ENCODE measurements at places on chromosomes 5 and 9.
A peak's percentile ranks its signal among the peaks of the same experiment; 100 is the strongest.

DNA sequence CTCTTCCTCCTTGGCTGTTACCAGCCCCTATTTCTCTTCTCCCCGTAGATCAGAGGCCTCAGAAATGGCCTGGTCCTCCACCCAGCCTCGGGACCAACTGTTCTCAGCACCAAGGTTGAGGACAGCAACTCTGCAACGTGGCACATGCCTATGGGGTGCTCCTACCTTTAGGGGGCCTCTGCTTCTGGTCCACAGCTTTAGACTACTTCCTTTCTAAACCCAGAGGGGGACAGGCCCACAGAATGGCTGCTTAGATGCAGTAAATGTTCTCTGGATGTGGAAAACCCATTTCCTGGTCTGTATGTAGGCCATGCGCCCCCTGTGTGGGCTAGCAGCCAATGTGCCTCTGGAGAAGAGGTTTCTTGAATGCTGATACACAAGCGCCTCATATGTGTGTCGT, 68.4 kb downstream of the NRG2 start:
- peaks cover 34% of the 10 kb centered on the region for H3K27me3 ChIP-seq
- peak; percentile 31 for DNase-seq
- no peak overlapping the region for H3K27ac ChIP-seq
- no peaks in the 10 kb centered on the region for H3K4me1 ChIP-seq

GRCh38 chr5:60410427-60410826, 289.5 kb downstream of the DEPDC1B start:
- no peaks in the 10 kb centered on the region for H3K27me3 ChIP-seq
- DNase-seq, result no peak
- no peaks in the 10 kb centered on the region for H3K36me3 ChIP-seq
- H3K4me3 ChIP-seq, result no peak overlapping the region

- no peaks in the 10 kb centered on the region for H3K4me1 ChIP-seq
- no peak overlapping the region for H3K27ac ChIP-seq
- peak; percentile 81 for DNase-seq
- H3K4me3 ChIP-seq, result no peak overlapping the region
- H3K27me3 ChIP-seq, result no peaks in the 10 kb centered on the region
- H3K36me3 ChIP-seq, result no peaks in the 10 kb centered on the region
Observed at GRCh38 chr5:146565764-146566367, 49.9 kb upstream of the GPR151 start.

DNA sequence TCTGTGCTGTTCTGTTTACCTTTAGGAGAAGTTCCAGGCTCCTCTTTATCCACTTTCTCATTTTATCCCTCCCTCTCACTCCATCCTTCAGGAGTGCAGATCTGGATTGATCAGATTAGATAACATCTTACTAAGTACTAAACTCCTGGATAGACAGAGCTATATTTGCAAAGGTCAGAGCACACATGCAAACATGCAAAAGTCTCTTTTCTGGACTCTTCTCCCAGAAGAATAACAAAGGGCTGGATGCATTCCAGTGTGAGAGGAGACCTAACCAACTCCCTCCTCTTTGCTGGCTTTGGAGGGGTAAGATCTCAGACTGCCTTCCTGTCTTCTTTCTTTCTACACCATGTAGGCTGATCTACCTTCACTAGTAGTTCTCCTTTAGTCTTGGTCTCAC, 21.4 kb downstream of the GARNL3 start:
- H3K27me3 ChIP-seq, result no peaks in the 10 kb centered on the region
- no peaks in the 10 kb centered on the region for H3K36me3 ChIP-seq
- no peak for DNase-seq
- no peak overlapping the region for H3K27ac ChIP-seq
- no peaks in the 10 kb centered on the region for H3K4me1 ChIP-seq
- no peak overlapping the region for H3K4me3 ChIP-seq

DNA sequence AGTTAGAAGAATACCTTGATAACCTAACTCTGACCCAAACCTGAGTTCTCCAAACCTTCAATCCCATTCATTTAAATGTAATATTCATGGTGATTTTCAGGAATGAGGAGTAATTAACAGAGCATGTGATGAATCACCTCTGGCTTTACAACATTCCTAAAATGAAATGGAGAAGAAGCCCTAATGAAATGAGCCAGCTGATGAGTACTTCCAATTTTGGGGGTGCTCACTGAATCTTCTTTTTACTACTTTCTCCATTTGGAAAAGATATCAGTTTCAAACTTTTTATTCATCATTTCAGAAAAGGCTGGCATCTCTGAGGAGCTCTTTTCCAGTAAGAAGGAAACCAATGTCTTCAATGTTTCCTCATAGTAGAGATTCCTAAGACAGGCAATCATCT, 2.9 kb upstream of the SPINK5 start:
- no peaks in the 10 kb centered on the region for H3K36me3 ChIP-seq
- H3K4me3 ChIP-seq, result no peak overlapping the region
- no peaks in the 10 kb centered on the region for H3K27me3 ChIP-seq
- no peaks in the 10 kb centered on the region for H3K4me1 ChIP-seq
- no peak overlapping the region for H3K27ac ChIP-seq

GRCh38 chr5:501105-501830, 23.0 kb downstream of the SLC9A3 start:
- no peak overlapping the region for H3K4me3 ChIP-seq
- peaks cover 58% of the 10 kb centered on the region for H3K27me3 ChIP-seq
- no peak for DNase-seq
- no peaks in the 10 kb centered on the region for H3K4me1 ChIP-seq
- H3K27ac ChIP-seq, result no peak overlapping the region

DNA sequence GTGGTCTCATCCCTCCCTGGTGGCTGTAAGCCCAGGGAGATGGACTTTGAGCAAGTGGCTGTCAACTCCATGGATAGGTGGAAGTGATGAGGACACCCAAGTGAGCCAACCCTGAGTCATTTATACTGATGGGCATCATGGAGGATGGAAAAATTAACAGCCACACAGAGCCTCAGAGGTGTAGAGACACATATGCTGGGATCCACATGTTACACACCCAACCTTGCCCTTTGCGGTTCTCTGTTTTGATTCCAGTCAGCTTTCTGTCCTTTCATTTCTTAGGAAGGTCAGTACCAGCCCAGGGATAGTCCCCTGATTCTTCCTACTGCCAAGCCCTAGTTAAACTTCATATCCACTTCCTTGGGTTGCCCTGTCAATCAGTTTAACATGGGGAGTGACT, 51.9 kb downstream of the PSAT1 start:
- no peak for DNase-seq
- H3K36me3 ChIP-seq, result no peaks in the 10 kb centered on the region
- no peak overlapping the region for H3K27ac ChIP-seq
- no peaks in the 10 kb centered on the region for H3K4me1 ChIP-seq
- no peaks in the 10 kb centered on the region for H3K27me3 ChIP-seq
- H3K4me3 ChIP-seq, result no peak overlapping the region

DNA sequence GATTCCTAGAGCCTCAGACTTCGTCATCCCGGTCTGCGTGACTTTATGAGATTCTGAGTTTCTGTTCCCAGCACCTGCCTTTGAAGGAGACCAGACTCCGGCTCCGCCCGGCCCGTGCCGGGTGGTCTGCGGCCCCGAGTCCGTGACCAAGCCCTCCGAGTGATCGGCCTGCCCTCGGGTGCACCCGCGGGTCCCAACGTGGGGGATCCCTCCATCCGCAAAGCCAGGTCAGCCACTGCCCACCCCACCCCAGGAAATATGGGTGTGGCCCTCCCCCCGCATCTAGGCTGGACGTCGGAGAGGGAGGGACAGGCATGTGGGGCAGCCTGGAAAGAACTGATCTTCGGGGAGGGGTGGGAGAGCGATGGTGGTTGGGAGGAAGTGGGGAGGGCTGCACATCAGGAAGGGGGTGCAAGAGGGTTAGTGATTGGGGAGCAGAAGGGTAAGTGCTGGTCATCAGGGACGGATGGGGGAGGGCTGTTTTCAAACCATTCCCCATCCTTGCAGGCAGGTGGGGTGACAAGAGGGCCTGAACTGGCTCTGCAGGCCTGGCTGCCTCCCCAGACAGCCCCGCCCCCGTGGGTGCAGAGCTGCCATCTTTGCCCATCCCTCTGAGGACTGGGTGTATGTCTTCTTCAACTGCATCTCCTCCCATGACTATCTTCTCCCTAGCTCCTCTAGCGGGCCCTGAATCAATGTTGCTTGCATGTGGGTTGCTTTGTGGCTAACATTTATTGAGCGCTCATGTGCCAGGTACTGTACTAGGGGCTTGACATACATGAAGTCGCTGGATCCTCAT, 747 bp downstream of the LRSAM1 start:
- no peak overlapping the region for H3K27ac ChIP-seq
- peaks cover 11% of the 10 kb centered on the region for H3K36me3 ChIP-seq
- no peaks in the 10 kb centered on the region for H3K27me3 ChIP-seq

- no peak for DNase-seq
- no peaks in the 10 kb centered on the region for H3K36me3 ChIP-seq
- H3K4me1 ChIP-seq, result no peaks in the 10 kb centered on the region
- no peak overlapping the region for H3K4me3 ChIP-seq
- no peaks in the 10 kb centered on the region for H3K27me3 ChIP-seq
Observed at GRCh38 chr5:136423944-136424606, 58.7 kb upstream of the TRPC7 start.

- H3K36me3 ChIP-seq, result no peaks in the 10 kb centered on the region
- no peak overlapping the region for H3K4me3 ChIP-seq
- no peak overlapping the region for H3K27ac ChIP-seq
- no peak for DNase-seq
- no peaks in the 10 kb centered on the region for H3K4me1 ChIP-seq
- no peaks in the 10 kb centered on the region for H3K27me3 ChIP-seq
Observed at GRCh38 chr9:72332351-72332750, 32.7 kb downstream of the ZFAND5 start.

DNA sequence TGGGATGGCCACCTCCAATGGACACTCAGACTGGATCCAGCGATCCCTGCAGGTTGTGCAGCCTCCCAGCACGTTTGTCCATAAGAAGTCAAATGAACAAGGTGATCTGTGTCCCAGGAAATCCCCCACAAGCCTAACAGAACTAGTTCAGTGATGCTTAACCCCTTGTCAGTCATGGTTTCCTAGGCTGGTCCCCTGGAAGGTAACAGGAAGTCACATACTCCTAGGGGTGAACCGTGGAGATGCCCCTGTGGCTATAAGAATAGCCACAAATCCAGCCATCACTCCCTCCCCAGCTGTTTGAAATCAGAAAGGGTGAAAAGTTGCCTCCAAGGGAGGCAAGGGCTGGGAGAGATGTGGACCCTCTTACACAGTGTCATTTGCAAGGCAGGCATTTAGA, 22.5 kb downstream of the PAX5 start:
- H3K4me1 ChIP-seq, result peaks cover 9% of the 10 kb centered on the region
- no peak overlapping the region for H3K27ac ChIP-seq
- H3K27me3 ChIP-seq, result peaks cover 65% of the 10 kb centered on the region
- no peak for DNase-seq
- H3K36me3 ChIP-seq, result no peaks in the 10 kb centered on the region

DNA sequence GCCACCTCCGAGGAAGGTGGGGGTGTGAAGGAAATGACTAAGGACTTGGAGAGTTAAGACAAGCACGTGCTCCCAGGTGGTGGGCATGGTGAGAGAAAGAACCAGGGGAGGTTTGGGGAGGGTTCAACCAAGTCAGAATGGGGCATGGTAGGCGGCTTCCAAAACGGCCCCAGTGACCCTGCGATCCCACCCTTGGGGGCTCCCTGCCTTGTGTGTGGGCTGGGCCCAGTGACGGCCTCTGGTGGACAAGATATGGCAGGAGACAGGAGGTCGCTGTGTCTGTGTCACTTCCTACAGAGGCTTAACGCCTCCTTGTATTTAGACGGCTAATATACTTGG, 51.3 kb upstream of the IRX4 start:
- H3K4me3 ChIP-seq, result no peak overlapping the region
- DNase-seq, result no peak
- H3K27ac ChIP-seq, result no peak overlapping the region
- no peaks in the 10 kb centered on the region for H3K36me3 ChIP-seq
- H3K27me3 ChIP-seq, result peaks cover 43% of the 10 kb centered on the region

- H3K36me3 ChIP-seq, result no peaks in the 10 kb centered on the region
- no peak overlapping the region for H3K4me3 ChIP-seq
- no peaks in the 10 kb centered on the region for H3K27me3 ChIP-seq
- no peak overlapping the region for H3K27ac ChIP-seq
- peaks cover 29% of the 10 kb centered on the region for H3K4me1 ChIP-seq
Observed at GRCh38 chr5:140992828-140993227, 26.6 kb downstream of the PCDHAC2 start.

DNA sequence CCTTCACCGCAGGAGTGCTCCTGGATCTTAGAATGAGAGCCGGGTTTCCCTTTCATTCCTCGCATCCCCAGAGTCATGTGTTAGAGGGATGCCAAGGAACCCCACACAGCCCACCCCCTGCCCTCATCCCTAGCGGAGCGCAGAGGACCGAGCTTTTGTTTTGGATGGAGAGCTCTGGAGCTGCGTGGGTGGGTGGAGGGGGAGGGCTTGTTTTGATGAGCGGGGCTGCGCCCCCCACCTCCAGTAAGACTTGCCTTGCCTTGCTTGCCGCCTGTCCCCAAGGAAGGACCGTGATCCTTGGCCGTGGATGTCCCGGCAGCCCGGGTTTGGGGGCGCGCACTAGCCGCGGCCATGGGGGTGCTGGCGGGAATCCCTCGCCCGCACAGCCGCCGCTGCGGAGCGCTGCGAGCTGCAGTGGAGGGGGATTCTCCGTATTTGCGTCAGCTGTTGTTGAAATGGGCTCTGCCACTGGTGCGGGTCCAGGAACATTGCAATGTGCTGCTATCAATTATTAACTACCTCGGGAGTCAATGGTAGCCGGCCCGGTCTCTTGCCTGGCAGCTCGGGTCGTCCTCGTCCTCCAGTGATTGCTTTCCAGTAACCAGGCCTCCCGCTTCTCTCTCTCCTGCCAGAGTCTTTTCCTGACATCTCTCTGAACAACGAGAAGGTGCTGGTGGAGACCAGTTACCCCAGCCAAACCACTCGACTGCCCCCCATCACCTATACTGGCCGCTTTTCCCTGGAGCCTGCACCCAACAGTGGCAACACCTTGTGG, 1.0 kb downstream of the EGR1 start:
- H3K36me3 ChIP-seq, result no peaks in the 10 kb centered on the region
- no peak overlapping the region for H3K27ac ChIP-seq
- H3K27me3 ChIP-seq, result peaks cover 32% of the 10 kb centered on the region
- peaks cover 9% of the 10 kb centered on the region for H3K4me1 ChIP-seq
- no peak for DNase-seq
- peak overlapping the region; percentile 90 for H3K4me3 ChIP-seq

- H3K4me3 ChIP-seq, result peak overlapping the region; percentile 71
- peaks cover 17% of the 10 kb centered on the region for H3K27me3 ChIP-seq
- peak; percentile 16 for DNase-seq
Observed at GRCh38 chr9:120712539-120713031, 1.7 kb downstream of the MEGF9 start.

- DNase-seq, result peak; percentile 69
- no peaks in the 10 kb centered on the region for H3K36me3 ChIP-seq
- peaks cover 12% of the 10 kb centered on the region for H3K4me1 ChIP-seq
- peaks cover 9% of the 10 kb centered on the region for H3K27me3 ChIP-seq
- H3K4me3 ChIP-seq, result no peak overlapping the region
- no peak overlapping the region for H3K27ac ChIP-seq
Observed at GRCh38 chr5:61319388-61320146, 12.5 kb upstream of the ZSWIM6 start.

DNA sequence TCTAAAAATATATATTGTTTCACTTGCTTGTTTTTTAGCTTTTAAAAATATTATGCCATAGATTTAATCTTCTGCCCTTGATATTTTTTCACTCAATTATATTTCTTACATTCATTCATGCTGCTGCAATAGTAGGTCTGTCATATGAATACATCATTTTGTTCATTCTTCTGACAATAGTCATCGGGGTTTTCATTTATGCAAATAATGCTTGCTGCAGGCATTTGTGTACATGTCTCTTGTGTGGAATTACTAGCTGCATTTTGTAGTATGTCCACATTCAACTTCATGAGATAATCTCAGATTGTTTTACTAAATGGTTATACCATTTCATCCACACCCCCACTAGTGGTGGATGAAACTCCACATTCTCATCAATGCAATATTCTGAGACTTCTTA, 5.3 kb upstream of the PLPP1 start:
- H3K4me3 ChIP-seq, result no peak overlapping the region
- H3K27ac ChIP-seq, result no peak overlapping the region
- DNase-seq, result no peak
- H3K36me3 ChIP-seq, result no peaks in the 10 kb centered on the region

Measured in neural progenitor cell (in vitro differentiated cells).